Muscle of leg (tissue), 16 donors: ENCODE measurements at places on chromosomes 4 and X. TPM values are rescaled to one million over a fixed set of nuclear protein-coding genes. Genes with fewer than 3 reads are reported as not detected.

MAPK10 gene
- 5.6 TPM for polyA plus RNA-seq

TLR6 gene
- polyA plus RNA-seq, result 0.83 TPM

SLC7A11 gene
- polyA plus RNA-seq, result 0.64 TPM

RTL5 gene
- 13.1 TPM for polyA plus RNA-seq

GCNA gene
- 1.9 TPM for polyA plus RNA-seq

UGT2B15 gene
- 0.12 TPM for polyA plus RNA-seq

GAGE2A gene
- not detected for polyA plus RNA-seq
